ENCODE measurements at places on chromosomes 1 and 21. TPM values are rescaled to one million over a fixed set of nuclear protein-coding genes. Genes with fewer than 3 reads are reported as not detected.

Gene PRKAA2
- total RNA-seq: 2.1 TPM

Gene FCN3
- 56.0 TPM for total RNA-seq

Gene LEMD1
- not detected for total RNA-seq

Gene MCOLN3
- 7.7 TPM for total RNA-seq

Gene TP53BP2
- 54.3 TPM for total RNA-seq

Gene CHODL
- total RNA-seq: 9.5 TPM

Gene OR2T35
- total RNA-seq: not detected

Gene FAM72A
- total RNA-seq: 5.3 TPM

Gene LAMC2
- 23.3 TPM for total RNA-seq

Gene SPRR1B
- not detected for total RNA-seq

Gene CTBS
- 23.5 TPM for total RNA-seq

Gene RGSL1
- not detected for total RNA-seq

Gene ATP6V1G3
- total RNA-seq: not detected

Gene TMOD4
- total RNA-seq: not detected

Gene GJA8
- not detected for total RNA-seq

Gene MFAP2
- 17.9 TPM for total RNA-seq

Gene RNF207
- total RNA-seq: 7.9 TPM

Gene SPTA1
- total RNA-seq: 0.36 TPM

Gene KIF26B
- total RNA-seq: 0.32 TPM

Gene DCDC2B
- not detected for total RNA-seq

Gene PLXNA2
- total RNA-seq: 21.7 TPM

Gene CYYR1
- 72.8 TPM for total RNA-seq

Gene LCA5L
- total RNA-seq: 0.94 TPM
